HS-27A (cell line): ENCODE measurements at places on chromosomes 12 and 14.

DNA sequence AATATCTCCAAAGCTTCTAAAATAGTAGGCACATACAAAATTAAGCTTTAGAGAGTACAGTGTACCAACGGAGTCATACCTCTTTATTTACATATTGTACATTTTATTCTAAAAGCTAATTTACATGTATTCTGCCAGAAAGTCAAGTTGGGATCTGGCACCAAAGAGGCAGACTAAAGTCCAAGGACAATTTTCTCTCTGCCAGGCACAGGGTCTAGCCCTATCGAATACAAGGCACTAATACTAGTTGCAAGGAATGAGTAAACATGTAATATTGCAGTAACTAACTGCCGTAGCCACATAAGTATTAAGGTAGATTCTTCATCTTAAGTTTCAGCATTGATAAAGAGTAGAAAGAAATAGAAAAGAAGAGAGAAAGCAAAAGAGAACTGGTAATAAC is 93.9 kb downstream of the RPS6KA5 start:
- DNase-seq: no peak

DNA sequence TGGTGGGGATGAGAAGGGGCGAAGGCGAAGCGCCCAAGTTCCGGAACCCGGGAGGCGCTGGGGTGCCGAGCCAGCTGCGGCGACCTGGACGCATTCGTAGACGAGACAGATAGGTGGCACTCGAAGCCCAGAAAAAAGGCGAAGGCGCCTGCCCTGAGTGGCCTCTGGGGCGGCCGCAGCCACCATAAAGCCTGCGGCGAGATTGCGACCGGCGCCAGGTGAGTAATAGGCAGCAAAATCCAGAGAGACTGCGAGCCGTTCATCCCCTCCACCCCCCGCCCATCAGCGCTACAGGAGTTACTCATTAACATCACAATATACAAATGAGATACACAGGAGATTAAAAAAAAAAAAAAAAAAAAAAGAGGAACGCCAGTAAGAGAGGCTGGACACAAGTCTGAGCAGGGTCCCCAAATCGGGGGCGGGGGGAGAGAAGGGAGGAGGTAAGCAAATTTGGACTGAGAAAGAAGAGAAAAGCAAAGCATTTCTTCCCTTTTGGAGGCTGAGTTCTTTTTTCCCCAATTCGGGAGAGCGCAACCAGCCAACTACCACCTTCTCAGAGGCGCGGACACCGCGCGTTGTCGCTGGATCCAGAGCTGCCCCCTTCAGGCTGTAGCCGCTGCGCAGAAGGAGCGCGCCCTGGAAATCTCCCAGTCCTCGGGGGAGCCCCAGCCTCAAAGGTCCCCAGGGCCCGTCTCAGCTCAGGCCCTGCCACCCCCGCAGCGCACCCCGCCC is 15.7 kb downstream of the TBX3 start:
- no peak for DNase-seq

GRCh38 chr14:50659327-50659974 is 8.7 kb downstream of the SAV1 start:
- no peak for DNase-seq

DNA sequence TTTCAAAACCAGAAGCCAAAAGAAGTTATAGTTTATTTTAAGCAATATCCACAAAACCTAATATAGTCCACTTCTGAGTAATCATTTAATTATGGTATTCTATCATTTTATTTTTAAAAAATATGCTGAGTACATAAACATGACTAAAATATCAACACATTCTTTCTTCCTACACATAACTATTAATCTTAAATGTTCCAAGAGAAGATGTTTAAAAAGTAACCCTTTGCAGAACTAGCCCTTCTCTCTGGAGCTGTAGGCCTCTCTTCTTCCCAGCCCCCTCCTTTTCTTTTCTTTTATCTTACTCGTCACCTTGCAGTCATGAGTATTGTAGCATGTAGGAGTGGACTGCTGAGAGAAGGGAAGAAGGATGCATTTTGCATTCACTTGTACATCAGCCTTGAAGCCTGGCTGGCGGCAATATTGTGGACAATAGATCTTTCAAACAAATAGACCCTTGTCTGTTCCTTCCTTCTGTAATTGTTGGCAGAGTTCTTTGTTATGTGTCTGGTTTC is 941.9 kb downstream of the NRXN3 start:
- DNase-seq: no peak

DNA sequence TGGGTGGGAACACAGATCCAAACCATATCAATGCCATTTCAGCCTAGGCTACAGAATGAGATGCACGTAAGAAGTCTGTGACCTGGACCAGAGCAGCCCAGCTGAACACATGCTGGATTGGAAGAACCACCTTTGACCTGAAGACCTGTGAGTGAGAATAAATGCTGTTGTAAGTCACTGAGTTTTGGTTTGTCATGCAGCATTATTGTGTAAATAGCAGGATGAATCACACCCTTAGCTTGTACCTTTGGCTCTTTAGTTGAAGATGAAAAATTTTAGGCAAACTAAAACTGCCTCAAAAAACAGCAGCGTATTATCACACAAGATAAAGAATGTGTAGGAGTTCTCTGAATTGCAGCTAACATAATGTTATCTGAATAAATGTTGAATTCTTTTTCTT is 199.4 kb upstream of the LRIG3 start:
- no peak for DNase-seq

GRCh38 chr12:131521326-131521725 is 189.6 kb upstream of the SFSWAP start:
- no peak for DNase-seq

DNA sequence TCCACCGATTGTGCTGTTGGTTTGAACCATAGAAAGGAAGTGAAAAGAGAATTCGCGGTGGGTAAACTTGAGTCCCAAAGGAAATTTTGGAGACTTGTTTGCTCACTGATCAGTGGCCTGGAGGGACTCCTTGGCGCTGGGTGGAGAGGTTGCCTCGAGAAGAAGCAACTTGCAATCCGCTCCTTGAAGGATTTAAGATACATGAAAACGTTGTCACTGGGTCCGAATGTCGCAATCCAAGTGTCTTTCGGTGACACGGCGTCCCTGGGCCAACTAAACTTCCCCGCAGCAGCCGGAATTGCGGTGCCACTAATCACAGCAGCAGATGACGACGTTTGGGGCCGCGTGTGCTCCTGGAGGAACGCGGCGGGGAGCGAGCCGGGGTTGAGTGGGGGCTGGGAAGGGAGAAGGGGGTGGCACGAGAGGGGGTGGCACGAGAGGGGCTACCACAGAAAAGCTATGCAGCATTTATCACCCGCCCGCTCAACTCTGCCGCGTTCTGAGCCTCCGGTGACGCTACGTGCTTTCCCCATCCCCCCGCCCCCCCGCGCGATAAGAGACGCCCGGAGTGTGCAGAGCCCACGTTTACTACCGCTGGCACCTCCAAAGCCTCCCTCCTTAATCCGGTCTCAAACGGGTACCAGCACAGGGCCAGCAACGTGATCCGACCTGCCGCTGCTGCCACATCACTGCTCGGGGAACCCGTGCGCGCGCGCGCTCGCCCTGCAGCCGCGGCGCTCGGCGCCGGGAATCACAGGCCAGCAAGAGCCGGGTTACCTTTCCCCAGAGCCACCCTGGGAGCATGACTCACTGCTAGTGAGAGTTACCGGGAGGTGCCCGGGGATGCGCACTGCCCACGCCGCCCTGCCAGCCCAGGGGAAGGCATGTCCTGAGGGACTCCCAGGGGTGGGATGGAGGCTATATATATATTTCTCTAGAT is 833 bp upstream of the BHLHE41 start:
- DNase-seq: peak; percentile 79

DNA sequence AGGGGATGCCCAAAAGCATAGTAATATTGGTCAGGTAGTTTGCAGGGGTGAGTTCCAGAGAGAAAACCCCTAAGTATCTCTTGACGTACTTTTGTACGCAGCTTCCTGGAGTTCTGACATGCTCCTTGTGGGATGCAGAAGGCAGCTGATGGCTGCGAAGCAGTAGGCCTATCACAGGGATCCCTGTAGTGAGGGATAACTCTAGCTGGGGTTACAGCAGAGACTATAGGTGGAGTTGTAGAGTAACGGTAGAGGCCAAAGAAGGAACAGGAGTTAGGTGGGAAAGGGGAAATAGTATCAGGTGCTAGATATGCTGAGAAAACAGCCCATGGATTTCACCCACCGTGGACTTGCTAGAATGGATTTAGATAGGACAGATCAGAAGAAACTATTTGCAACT is 37.3 kb downstream of the MGST1 start:
- no peak for DNase-seq

DNA sequence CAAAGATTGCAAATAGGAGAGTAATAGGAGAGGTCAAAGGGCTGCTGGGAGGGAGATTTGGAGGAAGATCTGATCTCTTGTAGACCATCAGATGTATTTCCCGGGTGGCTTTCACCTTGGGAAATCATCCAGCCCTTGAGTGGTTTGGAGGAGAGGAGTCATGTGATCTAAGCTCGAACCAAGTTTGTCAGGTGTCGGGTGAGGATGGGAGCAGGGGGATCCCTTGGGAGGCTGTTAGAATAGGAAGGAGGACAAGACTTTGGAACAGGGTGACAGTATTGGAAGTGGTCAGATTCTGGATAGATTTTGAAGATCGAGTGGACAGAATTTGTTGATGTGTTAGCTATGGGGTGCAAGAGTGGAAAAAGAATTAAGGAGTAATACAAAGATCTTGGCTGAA is 46.6 kb downstream of the C12orf75 start:
- no peak for DNase-seq

- DNase-seq: no peak
Observed at GRCh38 chr12:58871556-58871955, 48.7 kb downstream of the LRIG3 start.

GRCh38 chr14:36874396-36875138 is 212.9 kb downstream of the PAX9 start:
- no peak for DNase-seq

GRCh38 chr12:2633825-2634200 is 161.0 kb upstream of the FKBP4 start:
- no peak for DNase-seq

GRCh38 chr12:574475-575128 is 88.6 kb downstream of the NINJ2 start:
- no peak for DNase-seq

- DNase-seq: peak; percentile 41
Observed at GRCh38 chr14:32010604-32011125, 66.4 kb upstream of the ARHGAP5 start.

- DNase-seq: no peak
Observed at GRCh38 chr14:69313176-69313575, 53.2 kb downstream of the GALNT16 start.

DNA sequence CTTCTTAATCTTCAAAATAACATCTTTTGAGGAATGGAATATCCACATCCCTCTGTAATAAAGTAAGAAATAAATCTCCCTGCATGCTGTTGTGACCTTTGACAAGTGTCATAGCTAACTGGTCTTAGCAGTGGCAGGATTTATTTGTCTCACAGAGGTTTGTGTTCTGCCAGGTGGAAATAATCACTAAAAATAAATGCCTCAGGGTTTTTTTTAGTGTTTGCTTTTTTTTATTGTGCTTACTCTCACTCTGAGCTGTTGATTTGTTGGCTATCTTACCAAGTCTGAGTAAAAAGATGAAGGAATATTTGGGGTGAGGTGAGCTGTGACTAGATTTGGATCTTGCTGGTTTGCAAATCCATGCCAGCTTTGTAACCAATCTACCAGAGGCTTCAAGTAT is 285.4 kb downstream of the ALG10B start:
- no peak for DNase-seq

DNA sequence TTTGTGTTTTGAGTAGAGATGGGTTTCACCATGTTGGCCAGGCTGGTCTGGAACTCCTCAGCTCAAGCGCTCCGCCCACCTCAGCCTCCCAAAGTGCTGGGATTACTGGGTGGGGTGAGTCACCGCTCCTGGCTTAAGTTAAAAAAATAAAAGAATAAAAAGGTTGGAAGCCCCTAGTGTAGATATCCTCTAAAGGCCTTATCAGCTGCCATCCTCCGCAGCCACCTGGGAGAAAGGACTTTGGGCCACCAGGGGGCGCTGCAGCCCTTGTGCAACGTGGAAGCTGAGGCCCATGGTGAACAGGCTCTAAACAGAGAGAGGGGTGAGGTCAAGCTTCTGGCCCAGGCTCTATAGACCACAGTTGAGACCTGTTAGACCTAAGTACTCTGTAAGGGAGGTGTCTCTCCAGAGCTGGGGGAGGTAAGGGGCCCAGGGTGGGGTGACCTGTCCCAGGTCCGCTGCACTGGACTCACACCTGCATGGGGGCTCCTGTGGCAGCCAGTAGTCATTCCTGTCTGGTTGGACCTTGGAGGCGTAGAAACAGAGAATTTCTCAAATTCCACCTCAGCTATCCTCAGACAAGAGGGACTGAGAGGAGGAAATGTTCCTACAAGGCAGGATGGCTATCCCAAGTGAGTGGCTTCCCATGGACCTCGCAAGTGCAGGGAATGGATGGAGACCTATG is 14.0 kb upstream of the RACGAP1 start:
- DNase-seq: no peak

DNA sequence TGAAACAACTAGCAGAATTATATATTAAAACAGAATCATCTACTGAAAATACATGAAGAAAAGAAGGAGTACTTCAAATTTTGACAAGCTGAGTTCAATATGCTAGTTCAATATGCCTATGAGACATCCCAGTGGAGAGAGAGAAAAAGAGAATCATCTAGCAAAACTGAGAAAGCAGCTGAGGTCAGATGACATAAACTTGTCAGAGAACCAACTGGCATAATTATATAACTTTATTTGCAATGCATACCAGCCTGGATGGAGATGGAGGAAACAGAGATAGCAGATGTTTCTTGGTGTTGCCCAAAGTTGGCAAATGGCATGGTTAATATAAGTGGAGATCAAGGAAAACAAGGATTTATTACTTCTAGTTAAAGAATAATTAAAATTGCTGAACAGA is 148.7 kb upstream of the PDZRN4 start:
- DNase-seq: no peak

DNA sequence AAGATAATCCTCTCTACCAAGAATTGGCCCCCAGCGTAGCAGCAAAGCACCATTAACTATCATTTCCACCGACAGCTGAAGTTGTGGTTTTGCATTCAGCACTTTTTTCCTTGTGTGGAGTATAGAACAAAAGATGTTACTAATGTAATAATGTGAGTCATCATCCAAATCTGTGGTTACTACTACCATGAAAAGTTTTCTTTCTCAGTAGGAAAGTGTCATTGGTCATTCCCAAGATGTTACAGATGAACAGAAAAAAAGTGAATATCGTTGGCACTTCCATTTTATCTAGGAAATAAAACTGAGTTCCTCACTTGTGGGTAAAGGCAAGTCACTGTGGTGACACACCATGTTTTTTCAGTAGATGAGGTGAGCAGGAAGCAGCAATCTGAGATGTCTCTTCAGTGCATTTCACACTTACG is 30.3 kb upstream of the IFNG start:
- peak; percentile 34 for DNase-seq

DNA sequence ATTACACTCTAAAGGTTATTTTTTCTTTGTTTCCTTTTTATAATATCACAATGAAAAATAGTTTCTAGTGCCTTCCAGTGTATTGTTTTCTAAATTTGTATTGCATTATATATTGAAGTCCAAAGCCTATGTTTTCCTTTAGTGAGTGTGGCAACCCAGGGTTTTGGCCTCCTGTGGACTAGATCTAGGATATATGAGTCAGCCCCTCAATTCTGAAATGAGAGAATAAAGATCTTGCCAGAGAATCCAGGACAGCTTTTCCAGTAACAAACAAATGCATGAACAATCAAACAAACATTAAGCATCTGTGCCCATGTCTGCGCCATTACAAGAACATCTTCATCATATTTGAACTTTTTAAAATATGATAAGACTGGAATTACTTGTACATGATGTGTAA is 70.7 kb upstream of the SSTR1 start:
- no peak for DNase-seq

- peak; percentile 59 for DNase-seq
Observed at GRCh38 chr12:42756841-42757623, 167.5 kb upstream of the PRICKLE1 start.
